ENCODE measurements at places on chromosomes 7 and 10.

- DNase-seq = no peak
Observed at GRCh38 chr7:30268586-30268985, 15.8 kb upstream of the ZNRF2 start.

GRCh38 chr7:11237742-11238141 lies 264.1 kb downstream of the PHF14 start:
- no peak for DNase-seq

GRCh38 chr10:133401981-133402725 lies 8.2 kb downstream of the MTG1 start:
- no peak for DNase-seq

DNA sequence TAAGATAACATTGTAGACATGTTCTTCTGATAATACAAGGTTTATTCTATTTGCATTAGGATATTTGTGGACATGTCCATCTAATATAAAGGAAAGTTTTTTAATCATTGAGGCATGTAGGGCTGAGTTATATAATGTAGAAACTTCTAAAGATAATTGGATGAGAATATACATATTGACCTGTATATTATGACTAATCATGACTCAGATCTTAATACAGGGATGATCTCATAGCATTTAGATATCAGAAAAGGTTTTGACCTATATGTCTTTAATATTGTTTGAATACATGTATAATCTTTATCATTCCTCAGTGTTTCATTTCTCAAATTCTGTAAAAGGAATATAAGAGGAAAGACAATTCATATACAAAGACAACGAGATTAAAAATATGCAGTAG lies 39.2 kb downstream of the CD36 start:
- no peak for DNase-seq

DNA sequence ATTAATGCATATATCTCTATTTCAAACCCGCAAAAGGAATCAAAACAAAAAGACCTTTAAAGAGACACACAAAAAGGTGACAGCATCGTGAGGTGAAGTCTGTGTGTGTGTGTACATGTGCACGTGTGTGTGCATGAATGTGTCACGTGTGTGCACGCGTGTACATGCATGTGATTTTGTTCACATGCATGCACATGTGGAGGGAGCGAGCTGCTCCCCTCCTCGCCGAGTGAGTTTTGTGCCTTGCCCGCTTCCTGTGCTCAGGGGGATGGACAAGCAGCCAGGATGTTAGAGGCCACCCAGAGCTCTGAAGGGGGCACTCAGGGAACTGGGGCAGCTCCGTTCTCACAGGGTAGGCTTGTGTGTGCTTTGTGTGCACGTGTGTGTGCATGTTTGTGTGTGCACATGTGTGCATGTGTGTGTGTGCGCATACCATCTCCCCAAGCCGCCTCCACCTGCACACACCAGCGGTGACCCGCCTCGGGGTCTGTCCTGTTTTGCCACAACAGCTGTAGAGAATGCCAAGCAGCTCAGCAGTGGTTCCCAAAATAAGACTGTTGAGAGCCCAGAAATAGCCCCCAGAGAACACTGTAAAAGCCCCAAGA lies 191.2 kb downstream of the PTPRN2 start:
- no peak for DNase-seq

DNA sequence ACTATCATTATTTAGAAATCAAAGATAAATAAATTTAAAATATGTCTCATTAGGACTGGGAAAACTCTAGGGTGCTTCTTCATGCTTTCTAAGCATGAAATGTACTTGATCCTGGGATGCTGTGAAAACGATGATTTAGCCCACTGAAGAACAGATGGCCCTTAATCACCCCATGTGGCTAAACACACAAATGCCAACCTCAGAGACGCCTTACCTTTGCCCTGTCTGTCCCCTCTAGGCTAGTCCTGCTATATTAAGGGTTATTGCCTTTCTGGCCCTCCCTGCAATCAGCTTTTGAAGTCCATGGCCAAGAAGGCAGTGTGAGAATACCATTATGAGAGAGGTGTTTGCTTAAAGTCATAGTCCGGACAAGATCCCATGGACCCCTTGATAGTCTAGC lies 217.2 kb downstream of the TWIST1 start:
- DNase-seq = no peak

DNA sequence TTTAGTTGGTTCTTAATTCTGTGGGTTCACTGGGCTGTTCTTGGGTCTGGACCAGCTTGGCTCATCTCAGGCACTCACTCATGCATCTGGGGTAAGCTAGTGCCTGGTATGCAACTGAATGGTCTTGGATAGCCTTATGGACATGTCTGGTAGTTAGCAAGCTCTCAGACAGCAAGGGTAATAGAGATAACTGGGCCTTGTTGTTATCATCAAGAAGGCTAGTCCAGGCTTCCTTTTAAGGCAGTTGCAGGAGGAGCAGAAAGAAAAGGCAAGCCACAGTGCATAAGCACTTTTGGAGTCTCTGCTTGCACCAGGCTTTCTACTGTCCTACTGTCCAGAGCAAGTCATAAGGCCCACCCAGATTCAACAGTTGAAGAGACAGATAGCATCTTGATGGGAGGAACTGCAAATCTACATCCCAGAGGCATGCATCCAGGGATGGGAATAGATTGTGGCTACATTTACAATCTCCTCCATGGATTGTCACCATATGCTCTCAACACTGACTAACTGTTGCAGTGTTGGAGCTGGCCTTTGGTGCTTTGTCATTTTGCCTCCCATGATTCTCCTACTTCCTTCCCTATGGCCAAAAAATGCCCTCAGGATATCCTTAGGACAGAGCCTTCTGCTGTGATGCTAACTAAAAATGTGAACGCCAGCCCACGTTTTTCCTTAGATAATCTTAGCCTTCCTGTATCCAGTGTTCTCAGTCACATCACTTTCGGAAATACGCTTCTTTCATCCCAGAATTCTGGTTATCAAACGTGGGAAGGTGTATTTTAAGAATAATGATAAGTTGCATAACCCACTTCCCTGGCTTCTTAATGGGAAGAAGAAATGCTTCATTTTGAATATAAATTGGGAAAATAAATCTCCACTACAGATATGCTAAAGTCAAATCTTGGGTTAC lies 3.6 kb downstream of the GIMAP4 start:
- DNase-seq = no peak

DNA sequence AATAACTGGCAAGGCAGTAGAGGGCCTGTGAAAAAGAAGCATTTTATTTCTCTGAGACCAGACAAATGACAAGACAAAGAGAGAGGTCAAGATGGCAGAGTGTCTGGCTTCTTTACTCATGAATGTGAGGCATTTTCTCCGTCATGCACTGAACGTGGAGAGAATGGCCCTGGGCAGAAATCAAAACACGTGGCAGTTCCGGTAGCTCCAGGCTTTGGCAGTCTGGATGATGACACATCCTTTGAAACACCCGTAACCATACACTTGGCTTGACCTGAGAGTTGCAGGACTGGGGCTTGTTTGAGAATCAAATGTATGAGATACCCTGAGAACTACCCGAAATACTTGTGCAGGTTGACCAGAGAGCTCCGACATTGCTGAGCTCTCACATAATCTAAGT lies 537.6 kb downstream of the ACTR3B start:
- DNase-seq = no peak

- peak; percentile 50 for DNase-seq
Observed at GRCh38 chr10:89207181-89207800, at the start of gene CH25H. Gene CH25H, minus strand, starts transcription at chr10:89207317. Its CDS starts 25 bp downstream, at chr10:89207292.

DNA sequence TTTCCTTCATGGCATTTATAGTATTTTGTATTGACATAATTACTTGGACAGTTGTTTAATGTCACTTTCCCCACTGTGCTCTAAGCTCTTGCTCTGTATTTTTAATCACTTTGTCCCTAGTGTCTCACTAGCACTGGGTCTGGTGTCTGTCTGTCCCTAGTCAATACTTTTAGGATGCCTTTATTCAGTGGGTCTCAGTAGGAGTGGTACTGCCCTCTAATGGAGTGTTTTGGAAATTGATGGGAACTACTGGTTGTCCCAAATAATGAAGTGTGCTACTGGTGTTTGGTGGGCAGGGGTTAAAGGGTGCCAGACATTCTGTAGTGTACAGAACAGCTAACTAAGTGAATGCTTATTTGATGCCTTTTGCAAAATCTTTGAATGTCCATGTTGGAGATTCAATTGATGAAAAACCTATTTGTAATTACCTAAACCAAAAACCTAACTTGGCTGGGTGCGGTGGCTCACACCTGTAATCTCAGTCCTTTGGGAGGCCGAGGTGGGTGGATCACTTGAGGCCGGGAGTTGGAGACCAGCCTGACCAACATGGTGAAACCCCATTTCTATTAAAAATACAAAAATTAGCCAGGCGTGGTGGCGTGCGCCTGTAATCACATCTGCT lies 33.3 kb downstream of the CDK14 start:
- no peak for DNase-seq

- no peak for DNase-seq
Observed at GRCh38 chr10:92567952-92568600, 5.8 kb downstream of the IDE start.

DNA sequence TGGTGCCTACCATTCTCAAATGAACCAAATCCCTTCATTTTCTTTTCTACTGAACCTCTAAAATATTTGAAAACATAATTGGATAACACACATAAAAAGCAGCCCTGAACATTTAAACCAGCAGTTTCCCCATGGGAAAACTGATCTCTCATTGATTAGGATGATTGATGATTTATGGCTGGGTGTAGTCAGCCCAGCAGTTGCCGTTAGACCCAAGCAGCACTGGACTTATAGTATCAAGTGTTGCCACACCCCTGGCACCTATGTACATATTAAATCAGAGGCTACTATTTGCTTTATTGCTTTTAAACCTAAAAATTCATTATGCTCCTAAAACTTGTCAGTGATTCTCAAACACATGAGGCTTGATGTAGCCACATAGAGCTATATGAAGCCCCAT lies 20.2 kb upstream of the SLC25A13 start:
- DNase-seq = no peak

DNA sequence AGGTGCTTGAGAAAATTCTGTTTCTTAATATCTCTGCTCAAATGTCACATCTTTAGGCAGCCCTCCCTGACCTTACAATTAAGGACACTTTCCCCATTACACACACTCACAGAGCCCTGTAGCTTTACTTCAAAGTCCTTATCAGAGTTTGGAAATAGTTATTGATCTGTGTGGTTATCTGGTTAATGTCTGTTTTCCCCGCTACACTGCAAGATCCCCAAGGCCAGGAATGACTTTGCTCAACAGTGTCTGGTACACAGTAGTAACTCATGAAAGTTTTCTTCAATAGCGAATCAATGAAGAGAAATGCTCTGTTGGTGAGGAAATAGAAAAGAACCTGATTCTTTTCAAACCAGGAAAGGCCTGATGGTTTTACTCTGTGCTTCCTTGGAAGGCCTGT lies 554.4 kb downstream of the REEP3 start:
- DNase-seq = no peak

Data from activated naive CD8-positive, alpha-beta T cell treated with anti-CD3 and anti-CD28 coated beads, Interleukin-2, amount 50 U/mL, for 24 hours (primary cell).